ENCODE measurements at places on chromosomes 5 and 9.

- no peak for DNase-seq
These were observed 1.6 kb downstream of the RAD23B start for GRCh38 chr9:107284636-107285035.

DNA sequence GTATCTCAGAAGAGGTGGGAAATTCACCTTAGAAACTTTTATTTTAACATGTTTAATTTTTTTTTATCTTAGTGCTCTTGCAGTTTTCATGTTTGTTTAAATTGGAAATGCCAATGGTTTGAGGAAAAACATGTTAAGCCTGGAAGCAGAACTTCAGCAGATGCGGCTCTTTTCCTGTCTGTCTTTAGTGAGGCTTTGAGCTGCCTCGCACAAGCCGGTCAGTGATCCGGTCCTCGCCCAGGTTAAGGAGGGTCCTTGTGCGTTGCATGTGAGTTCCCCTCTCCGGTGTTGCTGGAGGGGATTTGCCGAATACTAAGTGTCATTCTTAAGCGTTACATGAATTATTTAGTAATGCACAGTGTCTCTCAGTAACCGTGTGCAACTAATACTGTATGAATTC, 9.4 kb upstream of the PLEKHG4B start:
- DNase-seq: no peak

GRCh38 chr5:94941122-94941755, 322.8 kb downstream of the SLF1 start:
- DNase-seq: no peak

- no peak for DNase-seq
These were observed 11.6 kb upstream of the TYRP1 start for GRCh38 chr9:12681620-12682019.

DNA sequence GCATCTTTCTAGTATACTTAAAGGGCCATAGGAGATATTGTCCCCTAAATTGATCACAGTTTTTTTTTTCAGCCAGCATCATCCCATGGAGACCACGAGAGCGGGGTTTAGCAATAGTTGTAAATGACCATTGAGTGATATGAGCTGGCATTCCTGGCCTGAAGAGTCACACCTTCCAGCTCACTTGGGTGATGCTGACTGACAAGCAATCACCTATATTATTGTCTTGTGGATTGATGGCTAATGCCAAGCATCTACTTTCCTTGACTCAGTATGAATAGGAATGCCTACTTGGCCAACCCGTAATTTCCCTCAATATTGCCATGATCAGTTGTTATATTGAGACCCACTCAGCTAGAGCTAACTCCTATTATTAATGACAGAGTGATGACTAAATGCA, 70.5 kb downstream of the ADAMTSL1 start:
- no peak for DNase-seq

DNA sequence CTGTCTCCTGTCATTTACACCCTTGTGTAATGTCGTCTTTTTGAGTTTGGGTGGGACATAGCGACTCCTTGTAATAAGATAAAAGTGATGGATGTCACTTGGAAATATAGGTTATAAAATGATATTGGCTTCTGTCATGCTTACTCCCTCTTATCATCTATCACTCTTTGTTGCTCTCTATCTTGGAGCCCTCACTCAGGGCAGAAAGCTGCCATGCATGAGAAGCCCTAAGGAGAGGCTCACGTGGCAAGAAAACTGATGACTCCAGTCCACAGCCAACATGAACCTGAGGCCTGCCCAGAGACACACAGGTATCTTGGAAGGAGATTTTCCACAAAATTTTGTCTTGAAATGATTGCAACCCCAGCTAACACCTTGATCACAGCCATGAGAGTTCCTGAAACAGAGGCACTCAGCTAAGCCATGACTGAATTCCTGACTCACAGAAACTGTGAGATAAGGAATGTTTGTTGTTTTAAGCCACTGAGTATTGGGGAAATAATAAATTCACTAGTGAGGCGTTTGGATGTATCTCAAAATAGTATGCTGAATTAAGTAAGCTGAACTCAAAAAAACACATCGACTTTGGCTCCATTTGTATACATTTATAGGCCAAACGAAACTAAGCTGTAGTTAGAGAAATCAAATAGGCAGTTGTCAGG, 216.7 kb downstream of the CDH18 start:
- no peak for DNase-seq

GRCh38 chr9:137771580-137771979, 106.0 kb upstream of the CACNA1B start:
- DNase-seq: no peak

- no peak for DNase-seq
These were observed 12.3 kb upstream of the CAST start for GRCh38 chr5:96649681-96650540.

- no peak for DNase-seq
These were observed 64.8 kb downstream of the HABP4 start for GRCh38 chr9:96514800-96515158.

GRCh38 chr5:160621526-160621925, 199.9 kb downstream of the PTTG1 start:
- DNase-seq: no peak

DNA sequence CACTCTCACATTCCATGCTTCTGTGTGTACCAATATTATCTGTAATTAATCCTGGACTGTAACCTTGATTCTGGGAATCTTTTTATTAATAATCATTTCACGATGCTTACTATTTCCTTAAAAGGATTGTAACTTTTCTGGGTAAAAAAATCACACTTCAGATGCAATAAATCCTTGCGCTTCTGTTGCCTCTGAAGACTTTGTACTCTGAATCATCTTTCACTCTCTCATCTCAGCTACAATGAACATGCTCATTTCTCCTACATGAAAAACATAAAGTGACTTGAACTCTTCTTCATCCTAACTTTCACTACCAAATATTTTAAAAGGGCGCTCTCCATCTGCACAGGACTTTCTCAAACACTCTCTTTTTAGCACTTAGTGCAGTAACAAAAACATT, 50.0 kb downstream of the GDA start:
- DNase-seq: no peak

DNA sequence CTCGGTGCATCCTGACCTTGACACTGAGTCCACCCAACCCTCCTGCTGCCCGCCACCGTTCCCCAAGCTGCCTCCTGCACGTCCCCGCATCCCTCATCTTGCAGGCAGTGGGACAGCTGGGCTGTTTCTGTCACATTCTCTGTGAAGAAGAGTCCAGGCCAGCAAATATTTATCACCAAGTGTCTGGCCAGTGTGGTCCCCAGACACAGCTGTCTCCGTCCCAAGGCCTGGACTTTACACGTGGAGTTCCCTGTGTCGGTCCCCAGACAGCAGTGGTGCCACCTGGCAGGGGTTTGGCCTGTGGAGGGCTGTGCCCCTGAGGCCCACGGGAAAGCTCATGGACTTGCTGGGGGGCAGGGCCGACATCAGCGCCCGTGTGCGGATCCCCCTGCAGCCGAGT, 9.2 kb upstream of the SLC12A7 start:
- DNase-seq: no peak

GRCh38 chr5:26763215-26763614, 275.2 kb downstream of the CDH9 start:
- DNase-seq: no peak

- DNase-seq: no peak
These were observed 26.0 kb upstream of the CEP72 start for GRCh38 chr5:585962-586628.

- no peak for DNase-seq
These were observed 89.0 kb downstream of the ARSB start for GRCh38 chr5:78896132-78896531.

GRCh38 chr9:105466898-105467455, 19.1 kb downstream of the FSD1L start:
- DNase-seq: no peak

DNA sequence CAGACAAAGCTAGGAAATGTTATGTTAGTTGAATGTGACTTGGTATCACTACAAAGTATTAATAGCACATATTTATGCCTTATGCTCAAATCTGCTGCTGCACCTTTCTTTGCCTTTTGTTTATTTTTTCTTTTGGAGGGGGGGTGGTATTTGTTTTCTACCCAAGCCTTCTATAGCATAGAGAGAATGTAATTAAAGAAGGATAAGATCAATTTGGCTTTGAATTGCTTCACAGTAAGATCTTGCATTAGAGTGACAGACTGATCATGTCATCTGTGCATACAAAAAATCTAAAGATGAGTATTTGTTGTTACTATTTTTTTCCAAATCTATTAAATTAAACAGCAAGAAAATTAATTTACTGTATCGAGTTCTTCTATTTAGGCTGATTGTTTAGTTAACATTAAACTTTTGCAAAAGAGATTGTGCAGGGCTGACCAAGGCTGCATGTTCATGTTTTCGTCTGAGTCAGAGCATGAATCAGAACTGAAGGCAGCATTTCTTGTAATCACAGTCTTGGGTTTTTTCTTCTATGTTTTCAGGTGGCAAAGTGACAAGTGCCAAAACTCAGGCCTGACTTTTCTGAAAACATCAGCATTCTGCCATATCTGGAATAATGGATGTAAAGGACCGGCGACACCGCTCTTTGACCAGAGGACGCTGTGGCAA, 1007.1 kb upstream of the WWC1 start:
- DNase-seq: no peak

GRCh38 chr9:96171728-96172127, 130.2 kb downstream of the HSD17B3 start:
- no peak for DNase-seq

GRCh38 chr9:8391566-8391965, 592.0 kb upstream of the DMAC1 start:
- DNase-seq: no peak

GRCh38 chr5:58241389-58241788, 218.5 kb downstream of the PLK2 start:
- no peak for DNase-seq

GRCh38 chr5:39501397-39501796, 76.6 kb upstream of the DAB2 start:
- no peak for DNase-seq

GRCh38 chr5:78705826-78706225, 57.3 kb upstream of the LHFPL2 start:
- DNase-seq: no peak

GRCh38 chr9:126859111-126859510, 1.3 kb upstream of the ZBTB34 start:
- DNase-seq: no peak

GRCh38 chr9:121633119-121633714, 18.2 kb upstream of the DAB2IP start:
- DNase-seq: no peak

All from esophagus squamous epithelium (tissue), 5 donors.